Hepatic stellate cell (primary cell): ENCODE measurements at places on chromosomes 6 and 20.

GRCh38 chr6:15389765-15390723, 144.2 kb downstream of the JARID2 start:
- peak; percentile 60 for DNase-seq

DNA sequence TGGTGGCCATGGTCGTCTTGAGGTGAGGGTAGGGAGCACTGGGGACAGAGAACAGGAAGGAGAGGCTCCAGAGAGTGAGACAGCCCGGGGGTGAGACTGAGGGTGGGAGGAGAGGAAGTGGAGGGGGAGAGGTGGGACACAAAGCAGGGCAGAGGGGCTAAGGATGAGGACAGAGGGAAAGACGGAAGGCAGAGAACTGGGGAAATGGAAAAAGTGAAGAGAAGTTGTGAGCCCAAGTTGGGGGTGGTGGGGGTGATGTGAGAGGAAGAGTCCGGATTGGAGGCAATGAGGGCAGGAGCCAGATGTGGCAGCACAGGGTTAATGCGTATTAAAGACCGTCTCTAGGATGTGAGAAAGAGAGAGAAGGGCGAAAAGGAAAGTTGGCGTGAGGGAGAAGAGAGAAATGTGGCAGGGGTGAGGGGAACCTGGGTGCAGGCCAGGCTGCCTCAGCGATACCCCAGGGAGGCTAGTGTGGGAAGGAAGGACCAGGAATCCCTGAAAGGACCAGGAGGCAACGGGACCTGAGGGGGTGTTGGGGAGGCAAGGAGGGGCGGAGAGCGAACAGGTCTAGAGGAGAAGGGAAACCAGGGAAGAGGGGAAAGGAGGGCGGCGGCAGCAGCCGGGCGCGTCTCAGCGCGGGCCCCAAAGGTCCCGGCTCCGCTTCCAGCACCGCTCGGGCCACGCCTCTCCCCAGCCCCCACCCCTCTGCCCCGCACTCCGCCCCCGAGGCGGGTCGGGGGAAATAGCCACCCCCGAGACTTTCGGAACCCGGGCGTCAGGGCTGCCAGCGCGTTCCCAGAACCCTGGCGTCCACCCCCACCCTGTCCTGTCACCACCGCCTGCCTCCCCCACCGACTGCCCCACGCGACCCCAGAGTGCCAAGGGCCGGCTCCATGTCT, at the start of gene PPP1R18:
Gene PPP1R18 (minus strand): TSS at position 637 of the 899 bp plus-strand sequence. CDS start 627 bp downstream, at position 10.
- peak; percentile 73 for DNase-seq

DNA sequence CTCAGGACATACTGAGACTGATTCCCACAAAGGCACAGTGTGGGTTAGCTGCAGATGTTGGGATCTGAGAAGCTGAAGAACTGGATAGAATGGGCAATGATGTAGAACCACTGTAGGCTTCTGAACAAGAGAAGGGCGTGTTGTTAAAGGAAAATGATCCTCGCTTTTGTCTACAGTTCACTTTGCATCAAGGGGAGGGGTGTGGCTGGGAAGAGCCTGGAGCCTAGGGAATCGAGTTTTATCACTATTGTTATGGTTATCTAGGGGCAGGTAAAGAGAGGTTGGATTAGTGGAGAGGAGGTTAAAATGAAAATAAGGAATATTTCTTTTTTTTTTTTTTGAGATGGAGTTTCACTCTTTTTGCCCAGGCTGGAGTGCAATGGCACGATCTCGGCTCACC, 768.1 kb downstream of the KIF16B start:
- no peak for DNase-seq

GRCh38 chr6:156807795-156808194, 30.6 kb downstream of the ARID1B start:
- no peak for DNase-seq

DNA sequence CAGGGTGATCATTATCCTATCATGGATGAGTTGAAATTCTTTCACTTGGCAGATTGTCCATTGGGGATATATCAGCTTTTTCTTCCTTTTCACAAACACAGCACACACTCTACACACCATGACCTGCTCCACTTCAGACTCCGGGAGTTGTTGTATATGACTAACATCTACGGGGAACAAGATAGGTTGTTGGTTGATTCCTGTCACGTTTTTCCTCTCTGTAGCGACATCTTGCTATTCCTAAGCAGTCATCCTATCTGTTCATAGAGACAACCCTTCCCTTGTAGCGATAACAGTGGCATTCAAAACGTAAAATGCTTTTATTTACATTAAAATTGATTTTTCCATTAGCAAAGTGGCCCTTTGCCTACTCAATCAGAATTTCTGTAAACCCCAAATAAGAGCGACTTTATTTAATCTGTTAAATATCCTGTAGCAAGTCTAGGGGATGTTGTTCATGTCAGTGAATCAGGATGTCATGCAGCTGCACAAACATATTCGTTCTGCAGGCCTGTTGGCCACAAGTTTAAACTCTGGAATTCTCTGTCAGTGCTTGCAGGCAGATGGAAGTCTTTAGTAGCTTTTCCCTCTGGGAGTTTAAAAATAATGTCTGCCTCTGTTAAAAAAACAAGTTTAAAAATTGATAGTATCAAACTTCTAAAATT, 23.1 kb downstream of the PHACTR2 start:
- DNase-seq = peak; percentile 71

DNA sequence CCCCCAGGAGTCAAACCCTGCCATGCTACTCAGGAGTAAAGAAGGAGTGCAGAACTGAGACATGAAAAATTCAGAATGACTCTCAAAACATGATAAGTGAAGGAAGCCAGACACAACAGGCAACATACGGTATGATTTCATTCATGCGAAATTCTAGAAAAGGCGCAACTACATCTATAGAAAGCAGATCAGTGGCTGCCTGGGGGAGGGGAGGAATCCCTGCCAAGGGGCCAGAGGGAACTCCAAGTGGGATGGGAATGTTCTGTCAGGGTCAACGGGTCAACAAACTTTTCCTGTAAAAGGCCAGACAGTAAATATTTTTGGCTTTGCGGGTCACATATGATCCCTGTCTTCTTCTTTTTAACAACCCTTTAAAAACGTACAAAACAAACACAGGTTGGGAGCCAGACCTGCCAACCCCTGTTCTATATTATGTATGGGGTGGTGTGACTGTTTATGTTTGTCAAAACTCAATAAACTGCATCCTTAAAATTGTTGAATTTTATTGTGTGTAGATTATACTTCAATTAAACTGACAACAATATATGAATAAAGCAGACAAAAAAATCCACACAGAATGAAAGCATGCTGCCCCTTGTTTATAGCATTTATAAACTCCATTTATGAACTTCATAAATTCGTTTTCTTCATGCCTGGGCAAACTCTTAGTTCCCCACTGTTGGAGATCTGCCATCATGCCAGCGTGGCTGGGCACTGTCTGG, 56.6 kb upstream of the TRAF3IP2 start:
- no peak for DNase-seq

- no peak for DNase-seq
These were observed 138.8 kb upstream of the C6orf118 start for GRCh38 chr6:165448210-165448609.

- no peak for DNase-seq
These were observed 107.2 kb downstream of the LY86 start for GRCh38 chr6:6695625-6696276.

DNA sequence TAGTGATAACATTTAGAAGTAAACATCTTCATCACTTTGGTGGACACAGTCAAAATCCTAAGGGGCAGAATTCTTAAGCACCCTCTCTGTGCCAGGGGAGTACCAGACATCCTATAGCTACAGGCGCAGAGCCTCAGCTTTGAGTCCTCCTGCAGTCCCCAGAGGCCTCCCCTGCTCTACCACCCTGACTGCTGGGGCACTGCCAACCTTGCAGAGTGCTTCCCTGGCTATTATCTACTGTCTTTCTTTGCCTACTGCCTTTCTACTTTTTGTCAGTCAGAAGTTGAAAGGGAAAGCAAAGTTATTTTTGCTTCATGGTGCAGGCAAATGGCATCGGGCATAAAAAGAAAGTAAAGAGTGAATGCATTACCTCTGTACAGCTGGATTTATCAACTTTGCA, 80.1 kb downstream of the AIG1 start:
- no peak for DNase-seq

DNA sequence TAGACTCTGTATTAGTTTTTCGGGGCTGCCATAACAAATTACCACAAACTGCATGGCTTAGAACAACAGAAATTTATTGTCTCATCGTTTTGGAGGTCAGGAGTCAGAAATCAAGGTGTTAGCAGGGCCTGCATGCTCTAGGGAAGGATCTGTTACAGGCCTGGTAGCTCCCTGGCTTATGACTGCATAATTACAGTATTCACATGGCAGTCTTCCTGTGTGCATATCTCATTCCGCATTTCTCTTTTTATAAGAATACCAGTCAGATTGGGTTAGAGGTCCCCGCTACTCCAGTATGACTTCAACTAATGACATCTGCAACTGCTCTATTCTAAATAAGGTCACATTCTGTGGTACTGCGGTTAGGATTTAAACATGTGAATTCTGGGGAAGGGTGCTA, 59.3 kb upstream of the SLC2A12 start:
- DNase-seq = no peak

GRCh38 chr6:135664527-135664926, 167.0 kb upstream of the AHI1 start:
- DNase-seq = no peak

DNA sequence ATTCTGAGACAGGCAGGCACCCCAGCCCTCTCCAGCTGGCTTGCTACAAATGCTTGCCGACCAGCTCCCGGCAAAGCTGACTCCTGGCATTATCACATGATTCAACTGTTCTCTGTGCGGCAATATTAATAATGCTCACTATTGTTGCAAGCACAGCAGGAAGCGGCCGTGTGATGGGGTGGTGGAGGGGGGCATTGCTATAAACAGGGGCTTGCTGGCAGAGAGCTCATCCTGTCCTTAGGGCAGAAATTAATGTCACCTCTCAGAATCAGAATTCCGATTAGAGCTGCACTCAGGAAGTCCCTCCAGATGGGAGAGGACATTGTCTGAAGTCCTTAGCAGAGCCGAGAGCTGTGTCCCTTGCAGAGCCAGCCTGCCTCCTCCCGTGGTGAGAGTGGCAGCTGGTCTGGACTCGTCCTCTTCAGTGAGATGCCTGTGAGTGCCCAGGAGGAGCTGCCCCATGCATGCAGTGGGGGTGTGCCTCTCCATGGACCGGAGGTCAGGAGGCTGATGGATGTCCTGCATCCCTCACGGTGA, 162.5 kb downstream of the CDH4 start:
- no peak for DNase-seq

DNA sequence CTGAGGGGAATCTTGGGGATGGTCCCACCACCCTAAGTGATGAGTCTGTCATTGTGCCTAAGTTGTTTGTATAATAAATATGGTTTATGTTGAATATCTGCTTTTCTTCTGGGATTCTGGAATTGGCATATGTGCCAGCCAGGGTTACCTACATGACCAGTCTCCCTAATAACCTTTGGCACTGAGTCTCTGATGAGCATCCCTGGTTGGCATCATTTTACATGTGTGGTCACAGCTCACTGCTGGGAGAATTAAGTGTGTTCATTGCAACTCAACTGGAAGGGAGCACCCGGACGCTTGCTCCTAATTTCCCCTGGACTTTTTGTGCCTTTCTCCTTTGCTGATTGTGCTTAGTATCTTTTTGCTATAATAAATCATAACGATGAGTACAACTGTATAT, 8.1 kb downstream of the SMAP1 start:
- no peak for DNase-seq

GRCh38 chr20:63163171-63163570, 52.8 kb downstream of the YTHDF1 start:
- no peak for DNase-seq

DNA sequence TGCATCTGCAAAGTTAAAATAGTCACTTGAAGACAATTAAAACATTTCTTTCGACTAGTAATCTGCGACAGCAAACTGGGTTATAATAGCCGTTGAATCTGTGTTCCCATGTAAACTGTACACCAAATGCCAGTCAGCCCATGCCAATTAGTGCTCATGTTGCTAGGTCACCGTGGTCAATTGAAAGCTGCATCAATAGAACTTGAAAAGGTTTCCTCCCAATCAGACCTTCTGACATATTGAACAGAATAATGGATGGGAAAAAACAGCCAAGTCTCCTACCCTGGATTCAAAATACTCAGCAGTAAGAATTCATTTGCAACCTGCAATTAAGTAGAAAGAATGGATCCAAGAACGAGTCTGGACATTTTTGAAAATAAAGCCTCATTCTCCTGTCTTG, 11.2 kb downstream of the NKX2-4 start:
- no peak for DNase-seq

DNA sequence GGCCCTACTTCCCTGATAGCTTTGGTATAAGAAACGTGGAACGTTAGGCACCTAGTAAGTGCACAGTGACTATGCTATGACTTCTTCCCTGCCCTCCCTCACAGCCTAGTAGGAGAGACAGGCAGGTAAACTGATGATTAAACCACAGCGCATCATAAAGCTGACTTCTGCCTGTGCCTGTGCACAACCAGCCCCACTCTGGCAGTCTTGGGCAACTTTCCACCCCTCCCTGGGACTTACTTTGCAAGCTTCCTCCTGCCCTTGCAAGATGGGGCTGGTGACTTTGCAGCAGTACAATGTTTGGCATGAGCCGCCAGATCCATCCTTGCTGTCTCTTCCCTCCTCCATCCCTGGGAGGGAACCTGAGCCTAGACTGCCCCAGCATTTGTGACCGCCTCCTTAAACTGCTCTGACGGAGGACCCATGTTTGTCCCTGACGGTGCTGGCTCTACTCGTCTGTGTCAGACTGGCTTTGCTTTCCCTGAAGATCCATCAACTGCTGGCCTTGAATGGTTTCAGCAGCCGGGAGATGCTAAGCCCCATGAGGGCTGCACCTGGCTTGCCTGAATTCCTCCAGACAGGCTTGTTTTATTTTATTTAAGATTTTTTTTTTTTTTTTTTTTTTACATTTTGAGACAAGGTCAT, 36.1 kb downstream of the EFCAB8 start:
- no peak for DNase-seq

DNA sequence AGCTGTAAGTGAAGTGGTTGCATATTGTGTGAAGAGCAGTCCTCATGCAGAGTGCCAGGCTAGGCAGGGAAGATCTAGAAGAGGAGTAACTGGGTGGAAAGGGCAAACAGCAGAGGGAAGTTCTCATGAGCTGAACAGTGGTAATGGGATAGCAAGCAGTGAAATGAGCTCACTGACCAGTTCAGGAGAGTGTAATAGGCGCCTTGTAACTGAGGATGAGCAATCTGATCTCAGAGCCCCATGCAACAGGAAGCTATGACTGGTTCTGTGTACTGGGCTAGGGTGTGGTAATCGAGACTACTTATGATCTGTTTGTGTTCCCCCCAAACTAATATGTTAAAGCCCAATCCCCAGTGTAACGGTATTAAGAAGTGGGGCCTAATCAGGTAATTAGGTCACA, 98.6 kb downstream of the RFX6 start:
- no peak for DNase-seq

DNA sequence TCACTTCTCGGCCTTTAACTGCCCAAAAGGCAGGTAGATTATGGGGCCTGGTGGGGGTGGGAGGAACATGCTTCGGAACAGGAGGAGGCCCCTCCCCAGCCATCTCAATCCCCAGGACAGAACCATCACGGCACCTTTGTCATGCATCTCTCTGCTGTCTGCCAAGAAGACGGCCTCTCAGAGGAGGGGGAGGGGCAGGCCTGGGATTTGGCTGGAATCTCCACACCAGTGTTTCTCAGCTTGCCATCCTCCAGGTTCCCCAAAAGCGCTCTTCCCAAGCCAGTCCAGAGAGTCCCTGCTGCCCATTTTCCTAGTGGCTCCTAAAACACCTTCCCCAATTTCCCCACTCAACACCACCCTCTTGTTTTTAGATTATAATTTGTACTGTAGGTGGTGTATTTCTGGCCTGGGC, 2.5 kb upstream of the POU5F1 start:
- DNase-seq = no peak
